ENCODE measurements at places on chromosomes 11 and 22.

DNA sequence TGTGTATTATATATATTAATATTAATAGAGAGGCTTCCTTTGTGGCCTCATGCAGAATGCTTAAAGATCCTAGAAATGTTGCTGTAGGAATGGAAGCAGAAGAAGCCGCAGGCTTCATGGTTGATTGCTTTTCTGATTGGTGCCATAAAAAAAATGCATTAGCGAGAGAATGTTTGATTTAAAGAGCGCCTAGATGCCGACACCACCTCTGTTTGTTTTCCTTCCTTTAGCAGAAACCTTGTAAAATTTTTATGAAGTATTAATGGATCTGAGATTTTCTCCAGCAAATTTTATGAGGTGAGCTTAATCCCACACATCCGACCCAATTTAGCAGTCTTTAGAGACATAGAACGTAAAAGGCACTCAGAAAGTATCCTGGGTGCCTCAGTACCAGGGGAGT, 587.5 kb downstream of the NTM start:
- no peak for DNase-seq

DNA sequence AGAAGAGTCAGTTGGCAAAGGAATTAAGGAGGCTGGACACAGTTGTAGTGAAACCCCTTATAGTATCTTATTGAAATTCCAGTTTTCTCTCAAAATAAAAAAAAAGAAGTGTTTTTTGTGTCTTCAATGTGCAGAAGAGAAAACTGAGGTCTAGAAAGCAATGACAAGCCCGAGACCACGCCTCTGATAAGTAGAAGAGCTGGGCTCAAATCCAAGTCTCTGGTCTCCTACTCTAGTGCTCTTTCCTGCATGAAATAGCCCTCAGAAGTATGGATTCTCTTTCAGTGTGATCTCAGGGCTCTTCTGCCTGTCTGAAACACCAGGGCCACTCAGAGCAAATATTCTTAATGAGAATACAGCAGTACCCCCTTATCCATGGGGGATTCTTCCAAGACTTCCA, 200.9 kb downstream of the KIF18A start:
- DNase-seq: no peak

DNA sequence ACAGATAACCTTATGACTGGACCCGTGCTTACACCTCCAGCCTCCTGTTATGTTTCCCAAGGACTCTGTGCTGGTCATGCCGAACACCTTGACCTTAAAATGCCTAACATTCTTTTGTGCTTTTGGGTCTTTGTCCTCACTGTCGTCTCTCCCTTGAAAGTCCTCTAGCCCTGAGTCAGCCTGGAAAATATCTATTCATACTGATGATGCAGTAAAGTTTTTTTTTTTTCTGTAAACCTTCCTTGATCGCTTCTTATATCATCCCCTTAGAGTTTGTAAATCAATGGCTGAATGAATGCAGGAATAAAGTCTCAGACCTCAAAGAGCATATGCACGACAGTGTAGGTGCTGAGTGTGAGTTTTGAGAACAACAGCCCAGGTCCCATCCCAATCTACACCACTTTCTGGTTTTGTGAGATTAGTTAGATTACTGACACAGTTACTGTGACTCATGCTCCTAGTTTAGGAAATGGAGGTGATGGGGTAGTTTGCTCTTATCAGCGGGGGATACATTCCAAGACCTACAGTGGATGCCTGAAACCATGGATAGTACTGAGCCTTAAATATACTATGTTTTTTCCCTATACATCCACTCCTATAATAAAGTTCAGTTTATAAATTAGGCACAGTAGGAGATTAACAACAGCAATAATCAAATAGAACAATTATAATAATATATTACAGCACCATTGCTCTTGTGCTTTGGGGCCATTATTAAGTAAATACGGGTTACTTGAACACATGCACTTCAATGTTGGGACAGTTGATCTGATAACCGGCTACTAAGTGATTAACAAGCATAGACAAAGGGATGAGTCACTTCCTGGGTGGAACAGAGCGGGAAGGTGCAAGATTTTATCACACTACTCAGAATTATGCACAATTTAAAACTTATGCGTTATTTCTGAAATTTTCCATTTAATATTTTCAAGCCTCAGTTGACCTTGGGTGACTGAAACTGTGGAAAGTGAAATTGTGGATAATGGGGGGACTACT, 8.6 kb downstream of the TCN1 start:
- DNase-seq: no peak

DNA sequence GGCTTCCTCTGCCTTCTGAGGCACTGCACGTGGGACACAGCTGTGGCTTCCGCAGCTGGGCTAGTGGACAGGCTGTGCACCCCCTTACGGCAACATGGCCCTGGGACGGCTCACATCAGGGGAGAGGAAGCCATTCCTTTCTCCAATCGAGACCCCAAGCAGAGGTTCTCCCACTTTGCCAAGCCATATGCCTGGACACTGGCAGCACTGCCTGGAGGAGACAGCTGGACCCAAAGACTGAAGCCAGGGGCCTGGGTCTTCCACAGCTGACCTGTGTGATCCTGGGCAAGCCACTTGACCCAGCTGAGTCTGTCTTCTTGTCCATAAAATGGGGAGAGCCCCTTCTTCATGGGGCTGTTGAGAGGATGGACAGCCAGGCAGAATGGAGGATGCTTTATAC, 65.4 kb downstream of the SHISAL1 start:
- DNase-seq: no peak

GRCh38 chr11:93481696-93482095, 61.5 kb downstream of the SMCO4 start:
- no peak for DNase-seq

DNA sequence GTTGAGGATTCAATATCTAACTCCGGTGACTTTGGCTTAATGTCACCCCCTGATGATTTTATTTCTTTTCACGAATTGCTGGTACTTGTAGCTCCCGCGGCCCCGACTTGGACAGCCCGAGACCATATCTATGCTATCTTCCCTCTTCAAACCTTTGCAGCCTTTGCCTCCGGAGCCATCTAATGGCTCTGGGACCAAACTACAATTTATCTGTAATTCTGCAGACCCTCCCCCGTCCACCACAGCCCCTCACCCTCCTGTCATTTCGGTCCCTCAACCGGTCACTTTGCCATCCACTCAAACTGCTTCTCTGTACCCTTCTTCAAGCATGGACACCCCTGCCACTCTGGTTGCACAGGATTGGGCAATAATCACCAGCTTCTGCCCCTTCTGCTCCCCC, 25.7 kb upstream of the ALDH3B2 start:
- no peak for DNase-seq

DNA sequence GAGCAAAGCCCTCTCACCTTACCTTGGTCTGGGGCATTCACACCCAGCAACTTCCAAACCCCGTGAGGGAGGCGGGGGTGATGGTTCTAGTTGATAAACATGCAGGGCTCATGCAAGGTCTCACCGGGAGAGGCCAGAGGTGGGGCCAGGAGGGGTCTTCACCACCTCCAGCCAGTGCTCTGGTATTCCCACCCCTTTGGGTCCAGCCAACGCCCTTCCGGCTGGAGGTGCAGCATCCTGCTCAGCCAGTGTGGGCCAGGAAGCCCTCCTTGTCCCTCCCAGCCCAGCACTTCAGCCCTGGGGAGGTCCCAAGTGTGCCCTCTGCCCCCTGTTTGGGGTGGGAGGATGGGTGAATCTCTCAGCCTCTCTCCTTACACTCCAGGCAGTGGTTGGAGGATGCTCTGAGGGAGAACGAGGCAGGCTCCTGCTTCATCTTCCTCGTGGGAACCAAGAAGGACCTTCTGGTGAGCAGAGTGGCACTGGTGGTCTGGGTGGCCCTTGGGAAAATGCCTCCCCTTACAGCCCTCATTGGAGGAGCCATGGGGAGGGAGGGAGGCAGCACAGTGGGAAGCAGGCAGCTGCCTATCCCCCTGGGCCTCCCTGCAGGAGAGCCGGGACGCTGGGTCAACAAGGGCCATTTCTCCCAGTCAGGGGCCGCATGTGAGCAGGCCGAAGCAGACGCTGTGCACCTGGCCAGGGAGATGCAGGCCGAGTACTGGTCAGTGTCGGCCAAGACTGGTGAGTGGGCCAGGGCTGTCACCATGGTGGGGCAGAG, 13.4 kb downstream of the RAB36 start:
- DNase-seq: no peak

- DNase-seq: no peak
Observed at GRCh38 chr11:117513666-117514065, 186.0 kb downstream of the CEP164 start.
